ENCODE measurements at places on chromosomes 1 and 21. TPM values are rescaled to one million over a fixed set of nuclear protein-coding genes. Genes with fewer than 3 reads are reported as not detected.

Gene MYCL
- 0.10 TPM for total RNA-seq

Gene DCST1
- not detected for total RNA-seq

Gene SDHC
- 172 TPM for total RNA-seq

Gene PRRX1
- total RNA-seq: not detected

Gene SLAMF9
- not detected for total RNA-seq

Gene AADACL4
- total RNA-seq: not detected

Gene NLRP3
- total RNA-seq: 0.25 TPM

Gene MNDA
- not detected for total RNA-seq

Gene MMEL1
- 1.0 TPM for total RNA-seq

Gene C1QA
- not detected for total RNA-seq

Gene RNU1-4
- total RNA-seq: 1,570 TPM

Gene ATP1A4
- not detected for total RNA-seq

DNA sequence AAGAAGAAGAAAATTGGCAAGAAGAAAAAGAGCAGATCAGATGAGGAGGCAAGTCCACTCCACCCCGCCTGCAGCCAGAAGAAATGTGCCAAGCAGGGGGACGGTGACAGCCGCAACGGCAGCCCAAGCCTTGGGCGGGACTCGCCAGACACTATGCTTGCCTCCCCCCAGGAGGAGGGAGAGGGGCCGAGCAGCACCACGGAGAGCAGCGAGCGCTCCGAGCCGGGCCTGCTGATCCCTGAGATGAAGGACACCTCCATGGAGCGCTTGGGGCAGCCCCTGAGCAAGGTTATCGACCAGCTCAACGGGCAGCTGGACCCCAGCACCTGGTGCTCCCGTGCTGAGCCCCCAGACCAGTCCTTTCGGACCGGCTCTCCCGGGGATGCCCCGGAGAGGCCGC lies 9.0 kb upstream of the SLC25A34 start:
- no peak overlapping the region for H3K27ac ChIP-seq
- no peak for DNase-seq
- no peaks in the 10 kb centered on the region for H3K27me3 ChIP-seq
- no peak overlapping the region for H3K4me3 ChIP-seq
- peaks cover 22% of the 10 kb centered on the region for H3K36me3 ChIP-seq

DNA sequence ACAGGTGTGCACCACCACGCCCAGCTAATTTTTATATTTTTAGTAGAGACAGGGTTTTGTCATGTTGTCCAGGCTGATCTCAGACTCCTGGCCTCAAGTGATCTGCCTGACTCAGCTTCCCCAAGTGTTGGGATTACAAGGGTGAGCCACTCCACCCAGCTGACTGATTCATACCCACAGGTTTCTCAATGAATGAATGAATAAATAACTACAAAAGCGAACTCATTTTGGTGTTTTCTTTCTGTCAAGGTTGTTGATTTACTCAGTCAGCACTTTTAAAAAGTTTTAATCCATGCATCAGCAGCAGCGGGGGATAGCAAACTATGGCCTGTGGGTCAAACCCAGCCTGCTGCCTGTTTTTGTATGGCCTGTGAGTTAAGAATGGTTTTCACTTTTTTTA lies 217.5 kb downstream of the FAF1 start:
- no peaks in the 10 kb centered on the region for H3K27me3 ChIP-seq
- no peak for DNase-seq
- no peak overlapping the region for H3K4me3 ChIP-seq
- no peak overlapping the region for H3K27ac ChIP-seq
- H3K4me1 ChIP-seq: no peaks in the 10 kb centered on the region

GRCh38 chr1:56866656-56867055 lies 12.1 kb downstream of the C8A start:
- no peak overlapping the region for H3K4me3 ChIP-seq
- H3K27ac ChIP-seq: no peak overlapping the region
- H3K36me3 ChIP-seq: no peaks in the 10 kb centered on the region
- peaks cover 5% of the 10 kb centered on the region for H3K27me3 ChIP-seq
- no peak for DNase-seq
- no peaks in the 10 kb centered on the region for H3K4me1 ChIP-seq

- H3K27ac ChIP-seq: no peak overlapping the region
- no peak overlapping the region for H3K4me3 ChIP-seq
- no peaks in the 10 kb centered on the region for H3K36me3 ChIP-seq
- no peak for DNase-seq
- H3K27me3 ChIP-seq: peaks cover 2% of the 10 kb centered on the region
- H3K4me1 ChIP-seq: no peaks in the 10 kb centered on the region
Observed at GRCh38 chr1:47894410-47895278, 102.5 kb downstream of the TRABD2B start.

DNA sequence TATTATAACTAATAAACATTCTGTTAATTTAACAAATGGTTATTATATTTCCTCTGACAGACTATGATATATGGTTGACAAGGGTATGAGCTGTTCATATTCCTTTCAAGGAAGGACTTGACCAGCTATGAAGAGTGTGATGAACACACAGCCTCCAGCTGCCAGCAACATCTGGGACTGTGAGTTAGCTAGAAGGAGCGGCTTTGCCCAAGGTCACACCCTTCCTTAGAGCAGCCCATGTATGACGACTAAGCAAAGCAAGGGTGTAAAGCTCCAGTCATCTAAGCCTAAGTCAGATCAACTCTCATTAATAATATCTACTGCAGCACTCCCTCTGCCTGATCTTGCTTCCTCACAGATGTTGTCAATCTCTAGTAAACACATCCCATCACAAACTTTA lies 355.4 kb downstream of the PLPP3 start:
- no peaks in the 10 kb centered on the region for H3K36me3 ChIP-seq
- no peak overlapping the region for H3K4me3 ChIP-seq
- H3K27me3 ChIP-seq: no peaks in the 10 kb centered on the region
- DNase-seq: no peak
- H3K27ac ChIP-seq: no peak overlapping the region

DNA sequence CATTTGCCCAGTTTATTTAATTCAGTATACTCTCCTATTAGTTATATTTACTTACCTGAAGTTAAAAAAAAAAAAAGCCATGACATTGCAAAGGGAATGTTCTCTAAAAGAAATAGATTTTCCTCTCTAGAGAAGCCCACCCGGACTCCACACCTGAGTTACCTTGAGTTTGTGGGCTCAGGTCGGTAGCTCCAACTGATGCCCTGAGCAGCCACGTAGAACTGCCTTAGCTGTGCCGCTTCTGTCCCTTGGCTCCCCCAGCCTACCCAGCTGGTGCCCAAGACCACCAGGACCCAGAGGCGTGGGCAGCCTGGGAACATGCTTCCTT lies 250 bp downstream of the F5 start:
- peak overlapping the region; percentile 77 for H3K27ac ChIP-seq
- peaks cover 68% of the 10 kb centered on the region for H3K4me1 ChIP-seq
- peaks cover 2% of the 10 kb centered on the region for H3K36me3 ChIP-seq
- H3K27me3 ChIP-seq: no peaks in the 10 kb centered on the region
- DNase-seq: no peak

DNA sequence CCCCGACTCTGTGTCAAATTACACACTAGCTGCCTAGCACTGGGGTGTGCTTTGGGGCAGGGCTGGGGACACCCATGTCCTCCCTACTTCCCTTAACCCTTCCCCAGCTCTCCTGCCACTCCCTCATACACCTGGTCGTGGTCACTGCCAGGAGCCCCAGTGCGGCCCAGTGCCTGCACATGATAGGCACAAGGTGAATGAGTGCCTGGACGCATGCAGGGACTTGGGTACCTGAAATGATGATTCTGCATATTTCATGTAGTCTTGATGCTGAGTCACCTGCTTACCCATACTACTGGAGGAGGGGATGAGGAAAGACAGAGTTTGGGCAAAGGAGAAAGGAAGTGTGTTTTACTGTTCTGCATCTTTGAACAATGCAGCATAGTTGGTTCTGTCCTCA lies 1.5 kb upstream of the VANGL2 start:
- H3K4me3 ChIP-seq: no peak overlapping the region
- no peak overlapping the region for H3K27ac ChIP-seq
- no peaks in the 10 kb centered on the region for H3K36me3 ChIP-seq
- H3K27me3 ChIP-seq: peaks cover 52% of the 10 kb centered on the region

DNA sequence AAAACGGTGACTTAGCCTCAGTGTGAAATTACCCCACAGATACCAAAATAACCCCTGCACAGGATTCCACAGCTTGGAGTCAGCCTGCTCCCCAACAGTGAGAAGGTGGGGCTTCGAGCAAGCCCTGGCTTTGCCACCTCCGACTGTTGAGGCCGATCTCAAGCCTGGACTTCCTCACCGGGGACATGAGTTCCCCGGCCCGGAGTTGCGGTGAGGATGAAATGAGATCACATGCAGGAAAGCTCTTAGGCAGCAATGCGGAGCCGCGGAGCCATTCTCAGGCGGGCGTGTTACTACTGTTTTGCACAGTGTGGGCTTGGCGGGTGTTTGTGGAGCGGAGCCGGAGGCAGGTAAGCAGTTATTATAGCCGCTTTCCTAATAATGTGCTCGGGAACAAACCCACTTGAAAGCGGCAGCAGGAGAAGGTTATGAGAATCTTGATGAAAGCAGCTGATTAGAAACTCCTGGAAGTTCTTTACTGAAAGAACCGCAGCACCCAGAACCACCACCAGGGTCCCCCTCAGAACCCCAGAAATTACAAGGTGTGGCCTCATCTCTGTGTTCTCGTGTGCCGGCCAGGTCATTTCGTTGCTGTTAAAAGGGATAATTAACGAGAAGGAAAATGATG lies 3.9 kb upstream of the CLSTN1 start:
- no peak overlapping the region for H3K4me3 ChIP-seq
- DNase-seq: peak; percentile 21
- H3K27ac ChIP-seq: no peak overlapping the region
- H3K27me3 ChIP-seq: peaks cover 8% of the 10 kb centered on the region
- H3K4me1 ChIP-seq: peaks cover 32% of the 10 kb centered on the region

GRCh38 chr1:88523854-88524528 lies 160.1 kb upstream of the PKN2 start:
- no peaks in the 10 kb centered on the region for H3K36me3 ChIP-seq
- no peaks in the 10 kb centered on the region for H3K4me1 ChIP-seq
- no peak overlapping the region for H3K4me3 ChIP-seq
- H3K27ac ChIP-seq: no peak overlapping the region

- H3K27me3 ChIP-seq: no peaks in the 10 kb centered on the region
- H3K36me3 ChIP-seq: no peaks in the 10 kb centered on the region
- H3K4me3 ChIP-seq: no peak overlapping the region
- H3K27ac ChIP-seq: no peak overlapping the region
Observed at GRCh38 chr1:149888999-149889289, 10.4 kb upstream of the BOLA1 start.

DNA sequence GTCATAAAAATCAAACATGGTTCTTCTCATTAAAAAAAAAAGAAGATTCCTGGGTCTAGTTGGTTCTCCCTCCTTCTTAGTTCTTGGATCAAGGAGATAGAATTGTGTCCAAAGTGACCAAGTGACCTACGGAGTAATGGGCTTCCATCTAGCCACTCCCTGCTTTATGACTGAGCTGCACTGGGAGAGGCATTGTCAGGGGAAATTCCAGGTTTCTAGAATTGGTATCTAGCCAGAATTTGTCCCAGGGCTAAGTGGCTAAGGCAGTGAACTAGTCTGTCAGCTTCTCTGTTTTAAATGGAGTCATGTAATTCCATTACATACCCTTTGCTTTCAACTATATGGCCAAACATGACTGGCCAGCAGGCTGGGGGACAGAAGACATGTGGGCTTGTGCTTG lies 40.1 kb upstream of the ERG start:
- H3K36me3 ChIP-seq: no peaks in the 10 kb centered on the region
- no peak overlapping the region for H3K27ac ChIP-seq
- H3K27me3 ChIP-seq: peaks cover 2% of the 10 kb centered on the region
- H3K4me3 ChIP-seq: no peak overlapping the region
- no peak for DNase-seq

DNA sequence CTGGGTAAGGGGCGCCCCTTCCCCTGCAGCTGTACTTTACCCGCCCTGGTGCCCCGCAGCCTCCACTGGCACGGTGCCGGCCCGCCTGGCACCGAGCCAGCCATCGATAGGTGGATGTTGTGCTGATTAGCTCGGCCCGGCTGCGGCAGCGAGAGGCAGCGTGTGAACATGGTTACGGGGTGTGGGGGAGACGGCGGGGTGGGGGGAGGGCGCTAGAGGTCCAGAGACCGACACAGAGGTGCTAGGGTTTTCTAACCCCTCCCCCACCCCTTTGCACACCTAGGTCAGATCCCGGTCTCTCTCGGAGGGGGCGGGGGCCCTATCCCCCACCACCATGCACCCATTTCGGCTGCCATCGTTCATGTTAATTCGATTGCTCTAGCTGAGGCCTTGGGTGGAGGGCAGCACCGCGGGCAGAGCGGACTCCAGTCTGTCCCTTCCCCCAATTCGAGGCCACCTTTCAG lies 6.7 kb downstream of the EFNA4 start:
- H3K36me3 ChIP-seq: peaks cover 13% of the 10 kb centered on the region
- no peak for DNase-seq
- peaks cover 37% of the 10 kb centered on the region for H3K4me1 ChIP-seq
- H3K27me3 ChIP-seq: peaks cover 8% of the 10 kb centered on the region
- no peak overlapping the region for H3K27ac ChIP-seq
- H3K4me3 ChIP-seq: no peak overlapping the region

- no peak for DNase-seq
- no peak overlapping the region for H3K27ac ChIP-seq
- H3K4me1 ChIP-seq: no peaks in the 10 kb centered on the region
- no peaks in the 10 kb centered on the region for H3K36me3 ChIP-seq
Observed at GRCh38 chr21:32452641-32453040, 40.1 kb downstream of the EVA1C start.

- peaks cover 26% of the 10 kb centered on the region for H3K36me3 ChIP-seq
- peaks cover 6% of the 10 kb centered on the region for H3K4me1 ChIP-seq
- no peak for DNase-seq
- no peak overlapping the region for H3K27ac ChIP-seq
Observed at GRCh38 chr1:77824079-77824478, 44.6 kb downstream of the MIGA1 start.

- no peak for DNase-seq
- peaks cover 3% of the 10 kb centered on the region for H3K4me1 ChIP-seq
- no peak overlapping the region for H3K4me3 ChIP-seq
- H3K36me3 ChIP-seq: peaks cover 46% of the 10 kb centered on the region
- H3K27ac ChIP-seq: no peak overlapping the region
Observed at GRCh38 chr1:236830116-236830515, 35.0 kb downstream of the MTR start.

All from activated CD4-positive, alpha-beta memory T cell treated with anti-CD3 and anti-CD28 coated beads, Interleukin-2, amount 10 ng/mL, durations not matched to agents 7 days and 5 days (primary cell).